ENCODE measurements at places on chromosomes 12 and 14. TPM values are rescaled to one million over a fixed set of nuclear protein-coding genes. Genes with fewer than 3 reads are reported as not detected.

MMP19 gene
- total RNA-seq, result not detected

KCNH5 gene
- 4.1 TPM for total RNA-seq

KRT6B gene
- not detected for total RNA-seq

EPYC gene
- total RNA-seq, result not detected

- DNase-seq, result no peak
Observed at GRCh38 chr14:100873096-100873482, 30.4 kb downstream of the RTL1 start.

DNA sequence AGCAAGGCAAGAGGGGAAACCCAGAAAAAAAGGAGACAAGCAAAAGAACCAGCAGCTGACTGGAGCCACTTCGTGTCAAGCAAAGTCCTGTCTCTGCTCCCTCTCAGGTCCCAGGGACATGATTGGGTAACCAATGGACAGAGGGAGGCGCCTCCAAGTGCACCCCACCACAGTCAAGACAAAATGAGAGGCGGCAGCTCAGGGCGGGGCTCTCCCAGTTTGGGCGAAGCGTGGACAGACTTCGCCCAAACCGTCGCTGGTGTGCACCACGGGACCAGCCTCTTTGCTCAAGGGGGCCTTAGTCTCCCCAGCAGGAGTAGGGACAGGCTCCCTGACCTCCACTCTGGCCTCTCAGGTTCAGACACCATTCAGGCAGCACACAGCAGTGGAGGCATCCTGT lies 1.5 kb upstream of the BEGAIN start:
- DNase-seq, result no peak

- DNase-seq, result no peak
Observed at GRCh38 chr12:96466939-96467751, 22.2 kb upstream of the CFAP54 start.

- DNase-seq, result no peak
Observed at GRCh38 chr12:107228076-107228475, 134.7 kb upstream of the CRY1 start.

DNA sequence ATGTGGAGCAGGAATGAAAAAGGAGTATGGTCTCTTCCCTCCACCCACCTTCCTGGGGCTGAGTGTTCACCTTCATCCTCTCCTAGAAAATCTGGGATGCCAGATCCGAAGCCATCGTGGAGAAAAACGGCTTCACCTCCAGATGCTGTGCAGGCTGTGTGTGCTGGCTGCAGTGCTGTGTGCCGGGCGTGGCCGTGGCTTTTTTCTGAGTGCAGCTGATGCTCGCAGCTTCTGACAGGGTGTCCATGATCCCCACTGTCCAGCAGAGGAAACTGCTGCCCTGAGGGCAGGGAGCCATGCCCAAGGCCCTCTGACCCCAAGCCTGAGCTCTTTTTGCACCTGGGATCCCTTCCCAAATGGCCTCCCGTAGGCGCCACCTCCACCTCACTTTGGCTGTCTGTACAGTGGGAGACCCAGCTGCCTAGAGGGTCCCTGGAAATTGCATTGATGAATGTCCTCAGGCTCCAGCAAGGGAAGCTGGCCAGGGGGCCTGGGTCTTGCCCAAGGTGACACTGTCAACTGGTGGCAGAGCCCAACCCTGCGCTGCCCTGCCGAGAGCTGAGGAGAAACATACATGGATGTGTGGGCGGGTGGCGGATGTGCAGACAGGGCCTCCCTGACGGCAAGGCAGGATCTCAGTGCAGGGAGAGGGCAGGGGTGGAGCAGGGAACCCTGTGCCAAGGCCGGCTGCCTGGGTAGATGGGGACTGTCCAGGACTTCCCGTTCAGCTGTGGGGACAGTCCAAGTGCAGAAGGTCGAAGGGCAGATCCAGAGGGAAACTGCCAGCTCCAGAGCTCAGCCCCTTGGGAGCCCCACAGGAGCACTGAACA lies 53.3 kb downstream of the BEGAIN start:
- no peak for DNase-seq

GRCh38 chr12:120830052-120830940 lies 73.9 kb downstream of the SPPL3 start:
- DNase-seq, result no peak

DNA sequence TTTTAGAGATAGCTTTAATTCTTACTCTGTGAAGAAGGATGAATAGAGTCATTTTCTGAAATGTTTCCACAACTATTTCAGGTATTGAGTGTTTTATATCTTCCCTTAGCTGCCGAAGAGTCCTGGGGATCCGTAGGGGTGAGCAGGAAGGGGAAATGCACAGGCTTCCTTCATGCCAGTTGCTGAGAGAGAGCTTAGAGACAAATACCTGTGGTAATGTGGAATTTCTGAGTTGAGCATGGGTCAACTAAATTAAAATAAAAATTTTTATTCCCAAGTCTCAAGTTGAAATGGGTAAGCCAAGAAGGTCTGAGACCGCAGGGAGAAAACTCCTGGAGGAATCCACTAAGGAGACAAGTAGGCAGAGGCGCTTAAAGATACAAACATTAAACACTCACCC lies 185.7 kb downstream of the DAD1 start:
- DNase-seq, result no peak

GRCh38 chr12:57604992-57605810 lies 577 bp downstream of the DTX3 start:
- no peak for DNase-seq

DNA sequence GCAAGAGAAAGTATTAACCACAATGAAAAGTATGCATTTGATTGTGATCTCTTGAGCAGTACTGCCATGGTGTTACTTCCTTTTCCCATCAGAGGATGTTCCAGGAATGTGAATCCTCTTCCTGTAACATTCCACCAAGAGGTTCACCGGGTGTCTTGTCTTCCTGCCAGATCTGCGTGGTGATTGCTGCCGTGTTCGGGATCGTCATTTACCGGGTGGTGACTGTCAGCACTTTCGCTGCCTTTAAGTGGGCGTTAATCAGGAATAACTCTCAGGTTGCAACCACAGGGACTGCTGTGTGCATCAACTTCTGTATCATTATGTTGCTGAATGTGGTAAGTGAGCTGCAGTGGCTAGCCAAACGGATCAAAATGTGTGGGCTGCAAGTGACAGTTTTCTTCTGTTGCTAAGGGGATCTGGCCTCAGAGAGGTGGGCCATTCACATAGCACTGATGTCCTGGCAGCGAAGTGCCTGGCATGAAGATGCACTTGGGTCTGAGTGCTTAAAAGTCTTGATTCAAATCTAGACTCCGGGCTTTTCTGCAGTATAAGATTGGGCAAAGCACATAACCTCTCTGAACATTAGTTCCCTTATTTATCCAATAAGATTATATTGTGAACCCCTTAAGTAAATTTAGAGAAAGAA lies 123.4 kb downstream of the SLC5A8 start:
- DNase-seq, result no peak
